ENCODE measurements at places on chromosomes 3 and 15.
A peak's percentile ranks its signal among the peaks of the same experiment; 100 is the strongest.

- no peak for DNase-seq
- peaks cover 4% of the 10 kb centered on the region for H3K27me3 ChIP-seq
- no peaks in the 10 kb centered on the region for H3K4me1 ChIP-seq
- no peaks in the 10 kb centered on the region for H3K36me3 ChIP-seq
- H3K4me3 ChIP-seq = no peak overlapping the region
Observed at GRCh38 chr15:31806106-31806505, 224.2 kb upstream of the CHRNA7 start.

- H3K4me3 ChIP-seq = peak overlapping the region; percentile 46
- H3K27me3 ChIP-seq = no peaks in the 10 kb centered on the region
- H3K4me1 ChIP-seq = peaks cover 31% of the 10 kb centered on the region
- DNase-seq = no peak
- H3K27ac ChIP-seq = peak overlapping the region; percentile 61
- H3K36me3 ChIP-seq = no peaks in the 10 kb centered on the region
Observed at GRCh38 chr15:65790694-65791334, 1.3 kb downstream of the DENND4A start.

DNA sequence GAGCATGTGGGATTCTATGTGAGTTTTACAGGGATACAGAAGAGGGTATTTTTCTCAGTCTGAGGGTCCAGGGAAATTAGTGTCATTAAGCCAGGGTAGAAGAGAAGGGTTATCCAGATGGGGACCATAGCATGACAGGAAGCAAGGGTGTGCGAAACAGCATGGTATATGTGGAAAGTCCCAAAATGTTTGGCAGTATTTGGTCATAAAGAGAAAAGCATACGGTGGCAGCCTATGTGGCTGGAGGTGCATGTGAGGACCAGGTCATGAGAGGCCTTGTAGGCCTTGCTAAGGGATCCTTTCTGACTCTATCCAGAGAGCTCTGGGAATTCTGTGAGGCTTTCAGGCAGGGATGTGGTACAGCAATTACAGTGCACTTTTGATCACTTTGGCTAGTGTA, 411.4 kb downstream of the AGBL1 start:
- H3K4me3 ChIP-seq = no peak overlapping the region
- H3K27me3 ChIP-seq = no peaks in the 10 kb centered on the region
- no peak overlapping the region for H3K27ac ChIP-seq
- no peaks in the 10 kb centered on the region for H3K36me3 ChIP-seq
- no peaks in the 10 kb centered on the region for H3K4me1 ChIP-seq

- no peak for DNase-seq
- H3K27ac ChIP-seq = no peak overlapping the region
- no peak overlapping the region for H3K4me3 ChIP-seq
- no peaks in the 10 kb centered on the region for H3K36me3 ChIP-seq
- peaks cover 10% of the 10 kb centered on the region for H3K27me3 ChIP-seq
Observed at GRCh38 chr3:124373524-124373923, 356.7 kb upstream of the UMPS start.

DNA sequence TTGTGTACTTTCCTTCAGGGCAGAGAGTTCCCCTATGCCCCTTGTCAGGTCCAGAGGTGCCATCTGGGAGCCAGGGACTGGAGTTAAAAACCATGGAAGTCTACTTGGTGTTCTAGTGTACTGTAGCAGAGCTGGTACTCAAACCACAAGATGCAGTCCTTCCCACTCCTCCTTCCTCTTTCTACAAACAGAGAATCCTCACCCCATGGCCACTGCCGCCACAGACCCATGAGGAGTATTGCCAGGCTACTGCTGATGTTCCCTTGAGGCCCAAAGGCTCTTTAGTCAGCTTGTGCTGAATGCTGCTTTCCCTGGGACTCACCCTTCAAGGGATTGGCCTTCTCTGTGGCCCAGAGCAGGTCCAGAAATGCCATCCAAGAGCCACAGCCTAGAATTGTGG, 229.2 kb upstream of the ZPLD1 start:
- no peak for DNase-seq
- H3K27me3 ChIP-seq = no peaks in the 10 kb centered on the region
- no peaks in the 10 kb centered on the region for H3K36me3 ChIP-seq
- no peak overlapping the region for H3K4me3 ChIP-seq
- no peak overlapping the region for H3K27ac ChIP-seq

- H3K4me3 ChIP-seq = no peak overlapping the region
- no peak overlapping the region for H3K27ac ChIP-seq
- peaks cover 14% of the 10 kb centered on the region for H3K4me1 ChIP-seq
- no peaks in the 10 kb centered on the region for H3K36me3 ChIP-seq
Observed at GRCh38 chr15:66878761-66879160, 176.7 kb downstream of the SMAD6 start.

DNA sequence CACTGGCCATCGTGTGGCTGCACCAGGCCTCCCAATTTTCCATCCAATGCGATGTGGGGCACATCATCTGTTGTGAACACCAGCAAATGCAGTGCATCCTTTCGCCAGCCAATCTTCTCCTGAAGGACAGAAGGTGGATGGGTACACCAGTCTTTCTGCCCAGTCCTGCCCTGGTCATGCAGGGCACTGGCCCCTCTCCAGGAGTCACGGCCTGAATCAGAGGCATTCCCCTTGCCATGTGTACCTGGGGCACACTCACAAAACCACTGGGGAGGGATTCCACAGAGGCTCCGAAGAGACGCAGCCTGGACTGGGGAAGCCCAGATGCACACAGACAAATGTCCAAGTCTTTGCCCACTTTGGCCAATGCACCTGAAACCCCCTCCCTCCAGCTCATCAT, 65.8 kb downstream of the ITGB5 start:
- no peaks in the 10 kb centered on the region for H3K27me3 ChIP-seq
- H3K36me3 ChIP-seq = no peaks in the 10 kb centered on the region
- H3K27ac ChIP-seq = no peak overlapping the region
- no peak overlapping the region for H3K4me3 ChIP-seq
- peaks cover 6% of the 10 kb centered on the region for H3K4me1 ChIP-seq
- DNase-seq = no peak

GRCh38 chr15:84598250-84598649, 2.6 kb upstream of the ZSCAN2 start:
- H3K4me1 ChIP-seq = peaks cover 3% of the 10 kb centered on the region
- H3K27ac ChIP-seq = no peak overlapping the region
- H3K36me3 ChIP-seq = no peaks in the 10 kb centered on the region

GRCh38 chr15:94125156-94125555, 106.2 kb upstream of the MCTP2 start:
- H3K27me3 ChIP-seq = no peaks in the 10 kb centered on the region
- no peaks in the 10 kb centered on the region for H3K36me3 ChIP-seq
- no peak overlapping the region for H3K4me3 ChIP-seq
- no peak for DNase-seq
- no peak overlapping the region for H3K27ac ChIP-seq
- H3K4me1 ChIP-seq = no peaks in the 10 kb centered on the region

DNA sequence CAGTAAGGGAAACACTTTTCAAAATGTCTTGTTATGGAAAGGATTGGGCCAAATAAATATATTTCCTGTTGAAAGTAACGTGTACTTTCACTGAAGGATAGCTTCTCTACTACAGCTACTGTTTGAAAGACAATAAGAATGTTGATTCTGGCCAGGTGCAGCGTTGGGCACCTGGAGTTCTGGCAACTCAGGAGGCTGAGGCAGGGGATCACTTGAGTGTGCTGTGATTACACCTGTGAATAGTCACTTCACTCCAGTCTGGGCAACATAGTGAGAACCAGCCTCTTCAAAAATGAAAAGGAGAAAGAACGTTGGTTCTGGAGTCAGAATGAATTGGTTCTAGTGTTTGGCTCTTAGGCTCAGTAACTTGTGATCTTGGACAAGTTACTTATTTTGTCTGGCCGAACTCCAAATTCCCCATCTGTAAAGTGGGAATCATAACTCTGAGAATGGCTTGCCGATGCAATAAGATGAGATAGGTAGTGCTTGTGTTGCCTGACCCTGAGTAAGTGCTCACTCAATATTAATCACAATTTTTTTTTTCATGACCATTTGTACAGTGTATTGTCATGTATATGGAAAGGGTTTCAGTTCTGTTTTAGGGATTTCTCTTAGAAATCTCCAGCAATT, 310.8 kb downstream of the PTPRG start:
- H3K27me3 ChIP-seq = no peaks in the 10 kb centered on the region
- H3K4me3 ChIP-seq = no peak overlapping the region
- no peak for DNase-seq
- no peak overlapping the region for H3K27ac ChIP-seq

GRCh38 chr3:53158765-53159155, 2.2 kb upstream of the PRKCD start:
- H3K27ac ChIP-seq = no peak overlapping the region
- peaks cover 33% of the 10 kb centered on the region for H3K4me1 ChIP-seq
- no peaks in the 10 kb centered on the region for H3K36me3 ChIP-seq

Data from RWPE2 (cell line).